ENCODE measurements at places on chromosomes 5 and 9.

GRCh38 chr9:101635473-101635872, 40.7 kb upstream of the PPP3R2 start:
- no peak for DNase-seq

- DNase-seq = no peak
Observed at GRCh38 chr5:136642976-136643375, 277.6 kb upstream of the TRPC7 start.

DNA sequence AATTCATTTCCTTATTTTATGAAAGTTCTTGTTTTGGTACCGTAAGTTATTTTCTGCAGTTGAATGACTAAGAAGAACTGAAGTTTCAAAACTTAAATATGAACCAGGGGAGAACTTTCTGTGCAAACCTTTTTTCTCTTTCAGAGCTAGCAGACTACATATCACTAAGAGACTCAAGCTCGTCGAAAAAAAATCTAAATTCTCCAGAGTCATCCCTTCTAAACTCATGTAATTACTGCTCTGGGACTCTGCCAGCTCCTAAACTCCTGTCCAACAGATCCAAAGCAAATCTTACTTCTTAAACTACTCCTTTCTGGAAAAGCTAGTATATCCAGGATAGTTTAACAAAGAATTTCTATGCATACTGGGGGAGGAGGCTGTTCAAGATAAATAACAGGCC, 87.0 kb upstream of the NR5A1 start:
- no peak for DNase-seq

DNA sequence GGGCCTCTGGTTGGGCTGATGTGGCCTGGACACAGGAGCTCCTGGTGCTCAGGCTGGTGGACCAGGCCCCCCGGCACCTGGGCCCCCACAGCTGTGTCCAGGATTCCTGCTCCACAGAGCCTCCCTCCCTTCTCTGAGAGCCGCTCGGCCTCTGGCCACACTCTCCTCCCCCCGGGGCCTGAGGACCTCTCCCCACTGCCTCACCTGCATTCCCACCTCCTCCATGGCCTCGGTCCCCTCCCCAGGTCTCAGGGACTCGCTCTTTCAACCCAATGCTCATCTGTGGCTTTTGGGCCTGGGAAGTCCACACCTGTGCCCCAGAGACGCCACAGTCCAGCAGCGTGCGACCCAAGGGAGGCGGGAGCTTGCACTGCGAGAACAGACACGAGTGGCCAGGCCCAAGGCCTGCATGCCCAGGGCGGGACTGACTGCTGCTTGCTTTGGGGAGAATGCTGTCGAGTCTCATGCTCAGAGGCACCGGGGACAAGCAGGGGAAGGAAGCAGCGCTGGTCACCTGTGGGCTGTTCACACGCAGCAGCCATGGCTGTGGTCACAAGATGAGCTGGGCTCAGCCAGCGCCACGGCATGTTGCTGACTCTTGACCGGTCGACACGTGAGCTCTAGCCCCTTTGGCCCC, 14.6 kb downstream of the PAEP start:
- no peak for DNase-seq

GRCh38 chr5:156971415-156971814, 8.4 kb upstream of the TIMD4 start:
- no peak for DNase-seq
